ENCODE measurements at places on chromosomes 6 and 20.

DNA sequence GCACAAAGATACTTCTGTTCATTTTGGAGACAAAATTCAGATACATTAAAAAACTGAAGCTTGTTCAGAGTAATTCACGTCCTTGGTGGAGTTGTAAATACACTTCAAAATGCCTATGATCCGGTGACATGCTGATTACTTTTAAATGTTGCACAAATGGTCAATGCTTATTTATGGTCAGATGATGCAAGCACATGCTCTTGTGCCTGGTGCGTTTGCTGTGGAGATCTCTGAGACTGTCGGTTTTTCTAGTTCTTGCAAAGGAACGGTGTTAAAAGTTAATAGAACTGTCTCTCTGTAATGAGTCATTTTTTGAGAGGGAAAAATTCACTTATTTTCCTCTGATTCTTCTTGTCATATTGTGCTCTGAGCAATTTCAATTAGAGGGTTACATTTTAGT lies 45.2 kb upstream of the EDN3 start:
- DNase-seq: no peak

DNA sequence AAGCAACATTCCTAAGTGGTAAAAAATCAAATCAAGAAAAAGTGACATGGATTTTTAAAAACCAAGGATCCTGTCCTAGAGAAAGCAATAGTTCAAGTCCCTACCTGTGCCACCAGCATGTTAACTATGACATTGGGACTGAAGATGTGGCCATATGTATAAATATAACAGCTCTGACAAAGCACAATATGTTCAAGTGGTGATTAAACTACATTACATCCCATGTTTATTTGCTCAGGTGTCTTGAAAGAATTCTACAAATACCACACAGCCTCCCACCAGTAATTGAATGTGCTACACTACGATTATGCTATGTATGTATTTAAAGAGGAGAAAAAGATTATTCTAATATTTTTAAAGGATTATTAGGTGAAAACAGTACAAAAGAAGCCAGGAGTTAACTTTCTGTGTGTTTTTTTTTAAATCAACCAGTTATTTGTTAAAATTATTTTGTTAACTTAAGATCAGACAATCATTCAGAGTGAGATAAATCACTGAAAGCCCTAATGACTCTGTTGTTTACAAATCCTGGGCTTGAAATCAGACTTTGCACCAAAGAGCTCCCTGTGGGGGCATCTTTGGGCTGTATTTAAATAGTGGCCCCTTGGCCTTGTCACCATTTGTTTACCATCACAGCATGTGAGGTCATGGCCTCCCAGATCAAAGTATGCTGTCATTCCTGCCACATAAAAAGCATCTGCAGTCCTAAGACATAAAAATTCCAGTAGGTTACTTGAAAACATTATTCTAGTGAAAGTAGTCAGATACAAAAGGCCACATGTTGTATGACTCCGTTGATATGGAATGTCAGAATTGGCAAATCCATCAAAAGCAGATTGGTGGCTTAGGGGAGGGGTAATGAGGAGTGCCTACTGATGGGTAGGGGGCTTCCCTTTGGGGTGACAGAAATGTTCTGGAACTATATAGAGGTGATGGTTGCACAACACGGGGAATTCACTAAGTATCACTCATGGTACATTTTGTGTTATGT lies 17.1 kb downstream of the TTLL2 start:
- no peak for DNase-seq

DNA sequence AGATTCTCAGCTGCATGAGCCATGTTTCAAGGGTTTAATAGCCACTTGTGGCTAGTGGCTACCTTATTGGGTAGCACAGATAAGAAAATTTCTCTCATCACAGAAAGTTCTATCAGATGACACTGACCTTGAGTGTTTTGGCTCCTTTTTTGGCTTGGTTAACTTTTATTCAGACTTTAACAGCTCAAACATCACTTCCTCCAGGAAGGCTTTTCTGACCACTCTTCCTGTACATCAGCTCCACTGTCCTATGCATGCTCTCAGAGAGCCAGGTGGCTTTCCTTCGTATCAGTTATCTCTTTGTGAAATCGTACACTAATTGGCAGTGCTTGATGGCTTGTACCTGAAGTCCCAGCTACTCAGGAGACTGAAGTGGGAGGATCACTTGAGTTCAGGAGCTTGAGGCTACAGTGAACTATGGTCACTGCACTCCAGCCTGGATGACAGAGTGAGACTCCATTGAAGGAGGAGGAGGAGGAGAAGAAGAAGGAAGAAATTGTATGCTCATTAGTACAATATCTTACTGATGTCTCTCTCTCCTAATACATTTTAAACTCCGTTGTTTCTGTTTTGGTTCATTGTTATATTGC lies 10.7 kb downstream of the MAFB start:
- DNase-seq: no peak

DNA sequence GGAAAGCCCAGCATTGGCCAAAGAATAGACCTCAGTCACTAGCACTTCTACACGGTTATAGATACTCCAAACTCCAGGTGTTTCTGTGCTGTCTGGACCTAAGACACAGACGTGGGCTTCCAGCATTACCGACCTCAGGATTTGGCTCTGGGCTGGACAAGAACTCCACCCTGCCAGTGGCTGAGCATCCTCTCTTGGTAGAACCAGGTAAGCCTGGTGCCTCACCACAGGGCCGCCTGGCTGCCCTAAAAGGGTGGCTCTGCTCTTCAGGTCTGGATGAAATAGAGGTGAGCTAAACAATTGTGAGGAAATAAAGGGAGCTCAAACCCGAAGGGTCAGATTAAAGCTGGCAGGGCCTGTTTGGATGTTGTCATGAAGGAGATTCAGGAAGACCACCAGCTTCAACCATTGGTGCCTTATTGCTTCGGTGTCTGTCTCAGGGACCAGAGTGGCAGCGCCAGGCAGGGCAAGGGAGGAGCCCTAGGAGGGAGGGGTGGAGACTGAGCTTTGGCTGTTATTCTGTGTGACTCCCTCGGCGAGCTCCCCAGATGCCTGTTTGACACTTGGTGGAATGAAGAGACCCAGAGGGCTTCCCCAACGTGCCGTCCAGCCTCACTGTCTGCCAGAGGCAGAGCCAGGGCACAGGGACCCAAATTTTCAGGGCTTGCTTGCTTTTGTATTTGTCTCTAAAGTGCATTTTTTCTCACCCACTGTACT lies 8.6 kb downstream of the SYNDIG1 start:
- no peak for DNase-seq

GRCh38 chr6:119179842-119180241 lies 101.4 kb upstream of the FAM184A start:
- no peak for DNase-seq

GRCh38 chr20:25484911-25485511 lies 77.5 kb downstream of the GINS1 start:
- DNase-seq: no peak

- no peak for DNase-seq
Measured at GRCh38 chr6:144302701-144303372, 17.7 kb downstream of the UTRN start.

GRCh38 chr6:153003366-153003690 lies 819 bp upstream of the MTRF1L start:
- no peak for DNase-seq

GRCh38 chr20:5135363-5136012 lies 8.7 kb downstream of the CDS2 start:
- no peak for DNase-seq

DNA sequence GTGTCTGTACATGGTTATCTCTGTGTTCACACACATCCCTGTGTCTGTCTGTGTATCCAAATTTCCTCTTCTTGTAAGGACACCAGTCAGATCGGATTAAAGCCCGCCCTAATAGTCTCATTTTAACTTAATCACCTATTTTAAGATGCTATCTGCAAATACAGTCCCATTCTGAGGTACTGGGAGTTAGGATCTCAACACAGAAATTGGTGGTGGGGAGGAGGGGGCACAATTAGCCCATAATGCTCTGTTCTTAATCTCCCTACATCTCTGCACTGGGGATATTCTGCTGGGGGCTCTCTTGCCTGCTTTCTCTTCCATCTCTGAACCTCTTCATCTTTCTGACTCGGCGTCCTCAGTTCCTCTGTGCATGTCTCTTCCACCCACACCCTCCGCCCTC lies 320.7 kb downstream of the CDC5L start:
- DNase-seq: no peak

DNA sequence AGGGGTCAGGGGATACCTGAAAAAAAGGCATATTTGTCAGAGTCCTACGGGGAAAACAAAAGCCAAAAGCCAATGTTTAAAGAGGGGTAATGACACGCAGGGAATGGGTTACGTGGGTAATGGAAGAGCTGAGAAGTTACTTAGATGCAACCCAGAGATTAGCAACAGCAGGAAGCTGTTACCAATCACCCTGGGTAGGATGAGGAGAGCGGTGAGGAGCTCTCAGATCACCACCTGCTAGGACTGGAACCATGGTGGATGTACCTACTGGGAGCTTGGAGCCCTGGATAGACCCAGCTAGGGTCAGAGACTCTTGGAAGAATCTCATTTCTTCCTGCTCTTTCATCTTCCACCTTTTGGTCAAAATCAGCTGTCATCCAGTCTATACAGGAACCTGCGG lies 51.2 kb upstream of the RNF24 start:
- no peak for DNase-seq

GRCh38 chr6:105072798-105073199 lies 107.0 kb downstream of the POPDC3 start:
- no peak for DNase-seq

DNA sequence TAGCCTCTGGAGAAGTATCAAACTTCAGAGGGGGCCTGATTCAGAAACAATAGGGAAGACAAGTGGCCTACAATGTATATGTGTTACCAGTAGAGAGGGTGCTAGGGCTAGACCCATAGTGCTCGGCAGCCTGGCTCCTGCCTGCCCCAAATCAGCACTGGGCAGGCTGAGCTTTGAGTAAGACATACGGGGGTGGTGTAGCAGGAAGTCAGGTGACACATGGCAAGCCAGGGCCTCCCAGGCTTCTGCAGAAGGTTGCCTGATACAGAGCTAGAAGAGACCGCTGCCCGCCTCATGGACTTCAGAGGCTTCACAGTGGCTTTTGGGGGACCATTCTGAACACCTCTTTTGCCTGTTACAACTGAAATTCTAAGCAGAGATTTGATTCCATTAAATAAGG lies 43.4 kb downstream of the RALY start:
- no peak for DNase-seq

GRCh38 chr20:63314566-63315239 lies 21.7 kb downstream of the COL20A1 start:
- DNase-seq: no peak

- no peak for DNase-seq
Measured at GRCh38 chr6:151689499-151690201, 117.8 kb upstream of the ESR1 start.

- no peak for DNase-seq
Measured at GRCh38 chr6:3353939-3354338, 95.2 kb downstream of the PSMG4 start.

- no peak for DNase-seq
Measured at GRCh38 chr6:43990275-43990626, 137.0 kb downstream of the MRPL14 start.

DNA sequence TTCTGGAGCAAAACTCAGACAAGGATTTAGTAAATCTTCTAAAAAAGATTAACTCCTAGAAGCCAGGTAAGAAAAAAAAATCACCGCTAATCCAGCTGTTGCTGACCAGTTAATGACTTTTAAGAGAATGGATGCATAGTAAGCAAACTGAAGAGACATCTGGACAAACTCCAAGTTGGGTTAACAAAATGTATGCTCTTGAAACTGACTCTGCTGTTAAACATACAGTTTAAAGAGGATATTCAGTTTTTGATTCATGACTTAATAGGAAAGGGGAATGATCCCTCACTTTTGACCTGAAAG lies 70.4 kb downstream of the PLAGL1 start:
- no peak for DNase-seq

GRCh38 chr6:127190552-127190951 lies 72.1 kb downstream of the RSPO3 start:
- peak; percentile 32 for DNase-seq

GRCh38 chr6:108953681-108954080 lies 105.5 kb downstream of the ARMC2 start:
- DNase-seq: no peak

- DNase-seq: no peak
Measured at GRCh38 chr6:24859608-24860200, 61.0 kb upstream of the ARMH2 start.

DNA sequence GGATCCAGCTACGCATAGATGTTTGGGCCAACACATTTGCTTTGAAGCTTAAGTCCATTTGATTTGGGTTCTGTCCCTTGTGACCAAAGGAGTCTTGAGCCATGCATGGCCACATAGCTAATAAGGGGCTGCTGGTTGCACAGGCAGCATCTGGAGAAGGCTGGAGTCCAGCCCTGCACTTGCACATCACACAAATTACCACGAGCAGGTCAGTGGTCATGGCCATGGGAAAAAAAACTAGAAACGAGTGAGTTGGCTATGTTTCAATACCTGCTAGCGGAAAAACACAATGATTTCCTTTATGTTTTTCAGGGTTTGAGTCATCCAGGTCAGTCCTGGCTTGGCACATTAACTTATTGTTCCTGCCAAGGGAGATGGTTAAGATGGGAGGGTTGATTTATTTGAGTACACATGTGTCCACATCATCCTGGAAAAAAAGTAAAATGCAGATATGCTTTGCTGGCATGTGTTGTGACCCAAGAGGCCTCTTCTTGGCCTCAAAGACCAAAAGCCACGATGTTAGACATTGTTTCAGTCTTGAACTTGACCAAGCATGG lies 5.6 kb upstream of the STX16 start:
- no peak for DNase-seq

DNA sequence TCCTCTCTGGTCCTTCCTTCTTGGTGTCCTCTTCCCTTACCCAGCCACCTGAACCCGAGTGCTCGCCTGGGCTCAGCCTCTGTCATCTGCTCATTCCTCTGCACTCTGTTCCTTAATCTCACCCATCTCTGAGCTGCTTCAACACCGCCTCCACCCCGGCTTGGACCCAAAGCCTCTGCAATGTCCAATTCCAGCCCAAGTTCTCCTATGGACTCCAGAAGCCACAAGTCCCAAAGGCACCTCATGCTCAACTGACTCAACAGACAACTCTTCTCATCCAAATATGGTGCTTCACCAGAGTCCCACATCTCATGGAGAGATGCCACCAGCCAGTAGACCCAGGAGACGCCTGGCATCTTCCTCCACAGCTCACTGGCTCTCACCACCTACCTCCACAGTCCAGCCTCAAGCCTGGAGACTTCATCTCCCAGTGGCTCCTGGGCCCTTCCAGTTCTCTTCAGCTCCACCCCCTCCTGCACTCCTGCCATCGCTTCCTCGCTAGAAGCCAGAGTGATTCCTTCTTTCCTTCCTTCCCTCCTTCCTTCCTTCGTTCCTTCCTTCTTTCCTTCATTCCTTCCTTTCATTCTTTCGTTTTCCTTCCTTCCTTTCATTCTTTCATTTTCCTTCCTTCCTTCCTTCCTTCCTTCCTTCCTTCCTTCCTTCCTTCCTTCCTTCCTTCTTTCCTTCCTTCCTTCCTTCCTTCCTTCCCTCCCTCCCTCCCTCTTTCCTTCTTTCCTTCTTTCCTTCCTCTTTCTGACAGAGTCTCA lies 40.9 kb upstream of the NNAT start:
- DNase-seq: no peak

- DNase-seq: no peak
Measured at GRCh38 chr6:447381-448165, 56.0 kb downstream of the IRF4 start.

GRCh38 chr20:53711333-53712211 lies 117.9 kb upstream of the ZNF217 start:
- DNase-seq: no peak
